C1 segment of cervical spinal cord (tissue), 14 donors: ENCODE measurements at places on chromosomes 2 and 18.
A peak's percentile ranks its signal among the peaks of the same experiment; 100 is the strongest.

DNA sequence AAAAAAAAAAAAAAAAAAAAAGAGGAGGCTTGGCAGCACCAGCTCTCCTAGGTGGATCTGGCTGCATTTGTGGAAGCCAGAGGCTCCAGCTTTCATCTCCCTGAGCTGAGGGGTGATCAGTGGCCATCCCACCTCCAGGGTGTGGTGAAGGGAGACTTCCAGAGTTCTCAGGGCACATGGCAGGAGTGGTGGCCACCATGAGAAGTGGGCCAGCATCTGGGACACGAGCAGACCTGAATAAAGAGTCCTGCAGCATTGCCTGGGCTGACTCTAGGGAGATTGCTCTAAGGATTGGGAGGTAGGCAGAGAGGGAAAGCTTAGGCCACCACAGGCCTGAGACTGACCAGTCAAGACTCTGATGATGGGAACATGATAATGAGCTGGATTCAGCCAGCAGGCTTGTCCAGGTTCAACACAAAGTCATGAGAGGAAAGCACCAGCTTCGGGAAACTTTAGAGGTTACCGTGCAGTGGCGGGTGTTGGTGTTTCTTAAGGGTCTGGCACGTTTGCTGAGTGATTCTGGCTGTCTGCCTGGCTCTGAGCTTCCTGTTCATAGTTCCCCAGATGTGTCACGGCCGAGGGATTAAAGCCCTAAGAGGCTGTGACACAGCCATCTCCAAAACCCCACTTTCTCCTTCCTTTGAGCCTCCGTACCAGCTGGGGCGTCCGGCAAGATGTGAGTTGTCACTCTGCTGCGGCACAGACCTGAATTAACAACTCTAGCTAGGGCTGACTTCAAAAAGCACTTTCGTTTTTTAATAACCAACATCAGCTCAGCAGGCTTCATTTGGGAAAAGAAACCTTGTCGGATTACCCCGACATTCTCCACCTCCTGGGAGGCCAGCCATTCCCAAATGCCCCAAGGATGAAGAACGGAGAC lies 38.3 kb upstream of the IL1R1 start:
- DNase-seq = no peak

GRCh38 chr2:226489775-226490541 lies 309.7 kb downstream of the IRS1 start:
- no peak for DNase-seq

DNA sequence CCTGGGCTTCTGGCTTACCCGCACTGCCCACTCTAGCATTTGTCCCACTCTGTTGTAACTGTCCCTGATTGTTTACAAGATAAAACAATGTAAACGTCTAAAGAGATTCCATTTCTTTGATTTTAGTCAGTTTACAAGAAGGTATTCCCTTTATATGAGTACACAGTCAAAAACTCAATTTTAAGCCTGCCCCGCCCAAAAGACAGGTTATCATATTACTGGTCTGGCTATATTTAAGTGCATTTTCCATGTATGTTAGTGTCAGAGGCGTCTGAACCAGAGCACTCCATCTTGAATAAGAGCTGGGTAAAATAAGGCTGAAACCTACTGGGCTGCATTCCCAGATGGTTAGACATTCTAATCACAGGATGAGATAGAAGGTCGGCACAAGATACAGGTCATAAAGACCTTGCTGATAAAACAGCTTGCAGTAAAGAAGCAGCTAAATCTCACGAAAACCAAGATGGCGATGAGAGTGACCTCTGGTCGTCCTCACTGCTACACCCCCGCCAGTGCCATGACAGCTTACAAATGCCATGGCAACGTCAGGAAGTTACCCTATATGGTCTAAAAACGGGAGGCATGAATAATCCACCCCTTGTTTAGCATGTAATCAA lies 15.0 kb downstream of the GPR45 start:
- no peak for DNase-seq

DNA sequence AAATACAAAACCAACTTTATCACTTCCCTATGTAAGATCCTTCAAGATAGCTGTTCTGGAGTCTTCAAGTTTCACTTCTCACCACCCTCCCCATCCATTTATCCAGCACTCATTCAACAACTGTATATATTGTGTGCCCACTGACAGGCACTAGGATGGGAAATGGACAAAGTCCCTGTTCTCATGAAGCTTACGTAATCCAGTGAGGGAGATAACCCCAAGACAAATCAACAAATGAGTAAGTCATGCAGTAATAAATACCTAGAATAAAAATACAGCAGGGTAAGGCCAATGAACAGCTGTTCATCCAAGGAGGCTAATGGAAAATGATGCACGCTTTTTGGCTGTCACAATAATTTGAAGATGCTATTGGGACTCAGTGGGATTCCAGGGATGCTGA lies 133.8 kb downstream of the MEMO1 start:
- no peak for DNase-seq

GRCh38 chr18:25814841-25815458 lies 275.5 kb downstream of the SS18 start:
- DNase-seq = no peak

DNA sequence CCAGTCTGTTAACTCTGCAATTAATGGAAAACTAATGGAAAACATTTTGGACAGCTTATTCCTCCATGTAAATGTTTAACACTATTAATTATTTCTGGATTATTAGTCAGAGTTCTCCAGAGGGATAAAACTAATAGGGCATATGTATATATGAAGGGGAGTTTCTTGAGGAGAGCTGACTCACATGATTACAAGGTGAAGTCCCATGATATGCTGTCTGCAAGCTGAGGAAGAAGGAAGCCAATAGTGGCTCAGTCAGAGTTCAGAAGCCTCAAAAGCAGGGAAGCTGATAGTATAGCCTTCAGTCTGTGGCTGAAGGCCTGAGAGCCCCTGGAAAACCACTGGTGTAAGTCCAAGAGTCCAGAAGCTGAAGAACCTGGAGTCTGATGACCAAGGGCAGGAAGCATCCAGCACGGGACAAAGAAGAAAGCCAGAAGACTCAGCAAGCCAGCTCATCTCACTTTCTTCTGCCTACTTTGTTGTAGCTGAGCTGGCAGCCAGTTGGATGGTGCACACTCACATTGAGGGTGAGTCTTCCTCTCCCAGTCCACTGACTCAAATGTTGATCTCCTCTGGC lies 136.0 kb downstream of the PTH2R start:
- no peak for DNase-seq

DNA sequence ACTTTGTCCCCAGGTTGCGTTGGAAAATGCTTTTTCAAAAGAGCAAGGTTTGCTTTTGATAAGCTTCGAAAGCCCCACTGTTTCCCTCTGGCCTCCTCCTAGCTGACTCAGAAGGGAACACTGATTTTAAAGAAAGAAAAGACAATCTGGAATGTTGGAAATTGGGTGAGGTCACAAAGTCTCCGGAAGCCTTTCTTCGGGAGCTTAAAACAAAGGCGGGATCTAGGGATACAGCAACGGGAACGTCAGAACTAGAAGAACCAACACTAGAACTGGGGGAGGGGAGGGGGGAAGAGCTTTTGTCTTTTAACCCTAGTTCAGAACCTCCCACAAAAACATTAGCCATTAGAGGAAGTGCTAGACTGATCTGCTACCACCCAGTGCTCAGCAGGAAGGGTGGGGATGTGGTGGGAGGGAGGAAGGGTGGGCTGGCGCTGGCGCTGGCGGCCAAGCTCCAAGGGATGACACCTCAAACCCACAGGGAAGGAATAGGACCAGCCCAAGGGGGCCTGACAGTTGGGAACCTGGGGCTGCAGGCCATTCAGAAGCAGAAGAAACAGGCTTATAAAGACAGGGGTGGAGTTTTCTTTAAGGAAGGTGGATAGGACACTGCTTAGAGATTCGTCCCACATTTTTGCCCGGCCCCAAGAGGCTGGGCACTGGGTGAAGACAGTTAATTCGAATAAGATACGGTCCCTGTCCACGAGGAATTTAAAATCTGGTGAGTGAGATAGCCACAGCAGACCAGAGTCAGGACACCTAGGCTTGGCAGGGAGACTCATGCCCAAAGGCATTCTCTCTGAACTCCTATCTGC lies 1.7 kb downstream of the TMSB10 start:
- peak; percentile 14 for DNase-seq
